ENCODE measurements at places on chromosomes 7 and 10.

GRCh38 chr10:33913194-33913593 is 578.7 kb upstream of the NRP1 start:
- no peak for DNase-seq

GRCh38 chr7:50718876-50719275 is 63.8 kb downstream of the GRB10 start:
- no peak for DNase-seq

GRCh38 chr10:97211229-97211628 is 25.5 kb upstream of the SLIT1 start:
- DNase-seq = no peak

DNA sequence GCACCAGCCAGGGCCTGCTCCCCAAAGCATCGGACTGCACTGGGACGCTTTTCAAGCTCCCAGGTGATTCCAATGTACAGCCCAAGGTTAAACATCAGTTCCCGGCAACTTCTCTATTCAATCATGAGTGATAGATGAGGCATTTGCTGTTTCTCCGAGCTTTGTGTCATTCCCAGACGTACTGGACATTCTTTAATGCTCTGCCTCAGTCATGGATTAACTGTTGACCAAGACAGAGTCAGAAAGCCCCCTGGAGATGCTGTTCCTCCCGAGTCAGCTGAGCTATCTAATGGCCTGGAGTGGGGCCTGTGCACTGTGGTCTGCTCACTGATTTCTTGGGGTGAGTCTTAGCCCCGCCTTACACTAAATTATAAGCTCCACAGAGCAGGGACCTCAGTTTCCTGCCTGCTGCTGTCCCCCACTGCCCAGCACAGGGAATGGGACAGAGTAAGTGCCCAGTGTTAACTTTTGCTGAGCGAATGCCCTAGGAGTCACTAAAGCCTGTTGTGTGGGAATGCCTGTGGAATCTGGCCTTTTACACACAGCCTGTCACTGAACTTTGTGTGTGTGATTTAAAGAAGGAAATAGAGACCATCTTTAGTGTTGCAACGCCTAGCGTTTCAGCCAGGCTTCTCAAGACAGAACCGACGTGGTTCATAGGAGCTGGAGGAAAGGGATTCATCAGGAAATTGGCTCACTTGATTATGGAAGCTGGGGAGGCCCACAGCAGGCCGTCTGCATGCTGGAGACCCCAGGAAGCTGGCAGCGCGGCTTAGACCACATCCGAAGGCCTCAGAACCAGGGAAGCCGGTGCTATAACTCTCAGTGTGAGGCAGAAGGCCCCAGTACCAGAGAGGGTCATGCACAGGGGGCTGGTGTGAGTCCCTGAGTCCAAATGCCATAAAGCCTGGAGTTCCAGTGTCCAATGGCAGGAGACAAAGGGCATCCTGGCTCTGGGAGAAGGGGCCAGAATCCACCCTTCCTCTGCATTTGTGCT is 29.3 kb upstream of the RNF32 start:
- no peak for DNase-seq

GRCh38 chr10:22320591-22321155 is at the start of gene BMI1:
Gene BMI1, plus strand, starts transcription at chr10:22321099. Its CDS starts 5,351 bp downstream, at chr10:22326450.
- peak; percentile 72 for DNase-seq

DNA sequence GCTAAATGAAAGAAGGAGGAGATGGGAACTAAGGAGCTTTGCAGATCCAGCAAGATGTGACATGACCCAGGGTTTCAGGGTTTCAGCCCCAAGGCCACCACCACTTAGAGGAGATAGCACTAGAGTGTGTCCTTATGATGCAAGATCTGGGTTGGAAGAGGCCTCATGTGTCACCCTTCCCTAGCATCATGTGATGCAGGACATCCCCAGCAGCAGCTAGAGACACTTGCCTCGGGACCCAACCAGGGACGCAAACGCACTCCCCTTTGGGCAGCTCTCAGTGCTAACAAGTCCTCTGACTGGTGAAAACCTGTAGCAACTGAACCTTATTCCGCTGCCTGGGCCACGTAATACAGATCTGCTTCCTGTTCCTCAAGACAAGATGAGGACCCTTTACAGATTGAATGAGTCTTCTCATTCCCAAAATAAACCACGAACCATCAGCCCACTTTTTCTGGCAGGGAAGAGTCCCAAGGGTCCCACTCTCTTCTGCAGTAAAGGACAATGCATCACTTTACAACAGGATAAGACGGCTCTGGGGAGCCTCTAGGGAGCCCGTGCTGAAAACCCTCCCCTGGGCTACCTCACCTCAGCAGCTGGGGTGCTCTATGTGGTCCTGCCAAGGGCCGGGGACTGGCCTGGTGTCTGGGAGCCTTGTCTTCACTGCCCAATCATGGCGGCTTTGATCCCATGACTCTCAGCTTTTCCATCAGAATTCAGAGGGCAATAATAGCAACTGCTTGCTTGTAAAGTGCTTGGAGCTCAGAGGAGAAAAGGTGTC is 44.8 kb upstream of the GDF10 start:
- DNase-seq = no peak

- DNase-seq = no peak
Measured at GRCh38 chr7:52695973-52696595, 339.3 kb upstream of the POM121L12 start.

GRCh38 chr10:89683883-89684282 is 17.5 kb upstream of the KIF20B start:
- DNase-seq = no peak

- no peak for DNase-seq
Measured at GRCh38 chr7:26657206-26657641, 207.2 kb downstream of the SKAP2 start.

- DNase-seq = no peak
Measured at GRCh38 chr10:35808344-35808743, 166.2 kb upstream of the FZD8 start.

GRCh38 chr7:105413887-105414437 is 25.2 kb upstream of the SRPK2 start:
- DNase-seq = no peak

DNA sequence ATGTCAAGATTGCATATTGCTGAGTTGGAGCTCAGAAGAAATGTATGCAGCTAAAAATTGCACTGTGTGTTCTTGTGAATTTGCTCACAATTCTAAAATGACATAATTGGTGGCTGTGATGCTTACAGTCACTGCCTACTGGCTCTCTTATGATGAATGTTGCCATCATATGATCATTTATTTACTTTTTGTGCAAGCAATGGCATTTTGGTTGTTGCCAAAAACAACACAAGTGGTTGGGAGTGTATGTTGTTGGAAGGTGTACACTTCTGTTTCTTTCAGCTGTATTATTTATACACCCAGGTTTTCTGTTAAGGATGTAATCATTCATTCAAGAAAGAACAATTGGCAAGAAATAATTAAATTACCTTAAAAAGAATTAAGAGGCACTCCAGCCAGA is 28.9 kb downstream of the PON1 start:
- DNase-seq = no peak

DNA sequence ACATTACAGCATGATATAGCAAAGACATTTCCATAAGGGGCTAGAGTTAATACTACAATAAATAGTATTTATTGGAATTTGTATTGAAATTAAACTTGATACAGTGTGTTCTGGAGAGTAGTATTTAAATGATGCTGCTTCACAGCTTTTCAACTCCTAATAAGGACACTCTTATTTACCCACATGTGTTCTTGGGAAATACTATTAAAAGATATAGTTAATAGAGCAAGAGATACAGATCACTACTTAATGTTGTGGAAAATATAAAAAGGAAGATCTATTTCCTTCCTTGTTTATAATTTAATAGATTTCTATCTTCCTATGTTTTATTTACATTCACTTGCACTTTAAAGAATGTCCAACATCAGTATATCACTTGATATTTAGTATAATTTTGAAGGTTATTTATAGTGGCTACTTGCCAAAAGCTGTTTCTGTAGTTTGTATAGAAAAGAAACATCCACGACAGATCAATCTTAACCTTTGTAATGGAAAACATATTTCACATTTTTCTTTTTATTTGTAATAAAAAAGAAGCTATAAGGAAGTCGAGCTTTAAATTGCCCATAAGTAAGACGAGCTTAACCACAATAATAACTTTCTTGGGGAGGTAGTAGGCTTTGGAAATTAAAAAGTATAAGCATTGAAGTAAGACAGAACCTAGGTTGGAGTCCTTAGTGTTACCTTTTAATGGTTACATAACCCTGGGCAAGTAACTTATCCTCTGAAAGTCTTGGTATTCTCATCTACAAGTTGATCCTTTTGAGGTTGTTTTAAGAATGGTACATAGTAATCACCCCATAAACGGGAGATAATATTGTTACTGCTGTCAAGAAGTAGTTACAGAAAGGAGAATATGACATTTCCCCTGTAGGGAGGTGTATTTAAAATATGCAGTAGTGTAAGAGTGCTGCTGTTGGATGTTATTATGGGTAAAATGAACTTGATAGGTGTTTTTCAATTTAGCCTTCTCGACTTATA is 32.8 kb downstream of the CPED1 start:
- DNase-seq = no peak

- no peak for DNase-seq
Measured at GRCh38 chr10:131577178-131577555, 265.6 kb upstream of the TCERG1L start.

DNA sequence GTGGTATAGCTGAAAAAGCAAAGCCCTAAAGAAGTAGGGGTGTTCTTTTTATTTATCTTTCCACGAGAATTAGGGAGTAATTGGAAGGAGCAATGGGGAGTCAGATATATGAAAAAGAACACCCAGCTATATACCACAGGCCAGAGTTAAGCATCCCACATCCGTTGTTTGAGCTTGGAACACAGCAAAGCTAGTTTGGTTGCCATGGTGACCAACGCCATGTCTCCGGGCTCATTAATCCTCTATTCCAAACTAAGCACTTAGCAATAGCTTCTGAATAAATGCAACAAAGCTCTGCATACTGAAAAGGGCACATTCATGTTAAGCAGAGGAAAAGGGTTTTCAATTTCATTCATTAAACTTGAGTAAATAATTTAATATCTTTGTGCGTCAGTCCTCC is 23.5 kb downstream of the ASB4 start:
- peak; percentile 87 for DNase-seq

DNA sequence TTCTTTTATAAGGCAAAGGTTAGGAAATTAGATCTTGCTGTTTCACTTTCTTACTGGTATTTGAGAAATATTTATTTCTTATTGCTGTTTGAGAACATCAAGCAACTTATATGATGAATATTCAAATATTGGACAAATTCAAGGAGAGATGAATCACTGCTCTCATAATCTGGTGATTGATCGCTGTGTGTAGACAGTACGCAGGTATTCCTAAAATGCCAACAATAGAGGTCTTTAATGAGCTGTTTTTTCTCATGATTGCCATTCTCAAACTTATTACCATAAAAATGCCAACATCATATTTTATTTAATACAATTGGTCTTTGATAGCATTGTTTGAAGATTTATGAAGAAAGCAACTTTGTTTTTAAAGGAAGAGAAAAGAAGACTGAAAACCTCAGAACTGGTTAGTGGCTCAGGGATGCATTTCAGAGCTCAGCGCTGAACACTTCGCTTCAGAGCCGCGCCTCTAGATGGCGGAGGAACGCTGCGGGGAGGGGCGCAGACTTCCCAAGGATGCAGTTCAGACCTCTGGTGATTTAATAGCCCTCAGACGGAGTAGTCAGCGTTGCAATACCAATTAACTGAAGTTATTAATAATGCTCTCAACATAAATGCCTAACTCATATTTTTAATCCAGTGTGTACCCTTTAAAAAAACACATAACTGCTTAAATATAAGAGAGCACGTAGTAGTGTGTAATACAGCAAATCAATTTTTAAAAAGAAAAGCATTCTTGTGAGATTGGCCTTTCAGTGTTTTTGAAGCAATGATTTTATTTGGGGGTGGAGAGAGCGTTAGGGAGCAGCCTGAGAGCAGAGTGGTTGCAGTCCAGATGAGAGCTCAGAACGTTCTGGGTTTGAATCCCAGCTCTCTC is 38.5 kb upstream of the STEAP4 start:
- DNase-seq = peak; percentile 23

DNA sequence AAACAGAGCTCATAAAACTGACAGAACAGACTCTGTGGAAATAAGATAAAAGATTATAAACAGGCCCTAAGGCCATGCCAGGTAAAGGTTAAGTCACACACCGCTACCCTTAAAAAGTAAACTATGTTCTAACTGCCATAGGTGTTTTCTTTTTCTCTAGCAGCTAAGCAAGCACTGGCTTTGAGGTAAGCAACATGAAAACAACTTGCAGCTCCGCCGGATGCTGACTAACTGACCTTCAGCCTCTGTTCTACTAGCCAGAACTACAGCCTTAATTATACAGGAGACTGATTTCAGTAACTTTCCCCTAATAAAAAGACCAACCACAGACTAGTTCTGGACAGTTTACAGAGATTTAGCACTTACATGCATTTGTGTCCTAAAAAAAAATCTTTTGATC is 708.3 kb downstream of the CCSER2 start:
- DNase-seq = no peak

- no peak for DNase-seq
Measured at GRCh38 chr10:127890832-127891334, 1.9 kb downstream of the CLRN3 start.

GRCh38 chr7:141480953-141481352 is 70.3 kb upstream of the AGK start:
- DNase-seq = no peak

- DNase-seq = no peak
Measured at GRCh38 chr7:137731436-137731835, 115.3 kb downstream of the DGKI start.

DNA sequence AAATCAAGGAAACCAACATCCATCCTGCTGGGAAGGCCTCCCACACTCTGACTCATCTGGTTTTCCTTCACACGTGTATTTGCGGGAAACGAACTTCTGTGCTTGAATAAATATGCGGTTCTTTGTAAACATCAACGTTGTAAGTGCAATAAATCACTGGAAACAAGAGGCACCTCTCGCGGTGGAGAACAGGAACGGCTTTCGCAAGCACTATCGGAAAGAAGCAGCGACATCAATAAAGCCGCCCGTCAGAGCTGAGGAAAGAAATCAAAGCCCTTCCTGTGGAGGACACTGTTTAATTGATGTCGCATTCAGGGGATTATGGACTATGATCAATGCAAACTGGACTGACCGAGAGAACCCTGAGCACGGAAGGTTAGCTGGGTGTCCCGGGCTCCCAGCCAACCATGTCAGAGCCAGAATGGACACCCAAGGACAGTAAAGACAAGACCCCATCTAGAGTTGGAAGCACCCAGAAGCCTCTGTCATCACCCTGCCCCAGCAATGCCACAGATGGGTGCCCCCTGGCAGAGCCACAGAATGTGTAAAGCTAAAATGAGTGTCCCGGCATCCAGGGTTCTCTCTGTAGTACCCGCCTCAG is 37.6 kb downstream of the OAT start:
- DNase-seq = no peak

DNA sequence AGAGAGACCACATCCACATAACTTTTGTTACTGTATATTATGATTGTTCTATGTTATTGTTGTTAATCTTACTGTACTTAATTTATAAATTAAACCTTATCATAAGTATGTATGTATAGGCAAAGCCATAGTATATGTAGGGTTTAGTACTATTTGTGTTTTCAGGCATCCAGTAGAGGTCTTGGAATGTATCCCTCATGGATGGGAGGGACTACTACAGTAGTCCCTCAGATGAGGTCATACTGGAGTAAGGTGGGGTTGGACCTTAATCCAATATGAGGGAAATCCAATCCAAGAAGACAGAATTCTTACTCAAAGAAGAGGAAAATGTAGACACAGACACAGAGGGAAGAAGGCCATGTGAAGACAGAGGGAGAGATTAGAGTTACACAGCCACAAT is 34.1 kb upstream of the MALRD1 start:
- DNase-seq = no peak

- no peak for DNase-seq
Measured at GRCh38 chr10:16606421-16606820, 84.7 kb upstream of the C1QL3 start.

Measured in neuronal stem cell (in vitro differentiated cells).